Kidney (tissue), 22 donors: ENCODE measurements at places on chromosomes 16 and 17. TPM values are rescaled to one million over a fixed set of nuclear protein-coding genes. Genes with fewer than 3 reads are reported as not detected.

- DNase-seq, result no peak
These were observed 13.3 kb upstream of the CNEP1R1 start for GRCh38 chr16:50011707-50012106.

- peak; percentile 24 for DNase-seq
These were observed 27.9 kb upstream of the HSBP1 start for GRCh38 chr16:83779886-83780285.

DNA sequence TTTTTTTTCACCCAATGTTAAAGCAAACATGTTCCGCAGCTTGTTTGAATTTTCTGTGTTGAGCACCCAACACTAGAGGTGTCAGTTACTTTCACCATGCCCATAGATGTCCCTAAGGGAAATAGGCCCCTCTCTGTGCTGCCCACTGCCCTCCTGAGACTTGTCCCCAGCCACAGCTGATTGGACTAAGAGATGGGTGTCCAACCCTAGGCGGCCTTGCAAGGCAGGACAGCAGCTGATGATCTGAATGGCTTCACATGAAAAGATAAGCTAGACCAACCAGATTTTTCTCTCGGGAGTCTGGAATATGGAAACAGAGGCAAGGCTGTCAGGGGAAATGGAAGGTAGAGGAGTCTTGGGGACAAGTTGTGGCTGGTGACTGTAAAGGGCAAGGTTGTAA, 6.1 kb upstream of the CALB2 start:
- DNase-seq, result no peak

Gene CD79B
- 5.2 TPM for polyA plus RNA-seq

Gene SLC38A8
- 0.30 TPM for polyA plus RNA-seq

Gene NOD2
- 0.22 TPM for polyA plus RNA-seq

DNA sequence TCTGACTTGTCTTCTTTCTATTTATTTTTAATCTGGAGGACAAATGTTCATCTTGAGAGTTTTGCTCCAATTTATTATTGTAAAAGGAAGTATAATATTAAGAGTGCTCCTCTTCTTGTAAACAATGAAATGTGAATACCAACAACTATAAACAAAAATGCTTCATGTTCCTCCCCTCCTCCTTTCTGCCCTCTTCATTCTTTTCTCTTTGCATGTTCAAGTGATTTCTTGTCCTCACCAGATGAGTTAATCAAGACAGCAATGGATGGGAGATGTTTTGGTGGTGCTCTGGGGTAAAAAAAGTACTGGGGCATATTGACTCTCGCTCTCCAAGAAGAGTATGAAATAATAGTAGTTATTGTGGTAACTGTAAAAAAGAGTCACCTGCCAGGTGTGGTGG, 24.3 kb downstream of the ITGB3 start:
- DNase-seq, result no peak

GRCh38 chr17:75442168-75443103, 14.0 kb upstream of the TMEM94 start:
- DNase-seq, result no peak

GRCh38 chr17:57892820-57893595, 43.2 kb upstream of the MRPS23 start:
- DNase-seq, result peak; percentile 94

- DNase-seq, result no peak
These were observed 37.8 kb downstream of the DCUN1D3 start for GRCh38 chr16:20862162-20862960.

Gene TBC1D3H
- not detected for polyA plus RNA-seq

- DNase-seq, result no peak
These were observed 669 bp upstream of the DCTPP1 start for GRCh38 chr16:30430428-30430970.

DNA sequence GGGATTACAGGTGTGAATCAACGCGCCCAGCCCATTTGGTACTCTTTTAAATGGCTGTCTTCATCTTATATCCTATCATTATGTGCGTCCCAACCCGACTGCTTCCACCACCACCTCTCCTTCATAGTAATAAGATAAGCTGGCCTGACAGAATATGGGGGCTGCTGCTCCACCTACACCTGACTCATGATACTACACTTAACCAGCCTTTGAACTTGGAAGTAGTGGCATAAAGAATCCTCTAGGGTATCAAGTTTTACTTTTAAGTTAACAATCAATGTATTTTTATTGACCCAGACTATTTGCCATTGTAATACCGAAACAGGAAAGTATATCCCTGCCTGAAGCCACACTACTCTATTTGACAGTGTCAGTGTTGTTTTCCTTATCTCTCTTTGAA, 18.8 kb downstream of the PDZD9 start:
- no peak for DNase-seq

- DNase-seq, result no peak
These were observed at the start of gene MYH10 for GRCh38 chr17:8630227-8630801. MYH10 (minus strand) TSS chr17:8630725; CDS start chr17:8623246, 7,479 bp downstream.

DNA sequence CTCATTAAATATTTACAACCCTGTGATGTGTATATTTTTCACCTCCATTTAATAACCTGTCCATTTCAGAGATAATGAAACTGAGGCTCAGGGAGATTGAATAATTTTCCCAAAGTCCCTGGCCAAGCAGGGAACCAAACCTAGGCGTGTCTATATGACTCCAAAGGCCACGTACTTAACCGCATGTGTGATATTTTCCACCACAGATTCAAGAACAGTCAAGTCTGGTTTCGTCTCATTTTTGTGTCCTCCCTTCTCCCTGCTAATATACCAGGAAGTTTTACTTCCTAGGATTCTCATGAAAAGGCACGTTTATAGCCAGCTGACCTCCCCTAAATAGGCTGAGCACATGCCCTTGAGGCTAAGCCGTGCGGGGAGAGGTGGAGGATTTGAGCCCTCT, 15.3 kb downstream of the WFIKKN2 start:
- no peak for DNase-seq

Gene GPRC5B
- polyA plus RNA-seq, result 66.3 TPM

DNA sequence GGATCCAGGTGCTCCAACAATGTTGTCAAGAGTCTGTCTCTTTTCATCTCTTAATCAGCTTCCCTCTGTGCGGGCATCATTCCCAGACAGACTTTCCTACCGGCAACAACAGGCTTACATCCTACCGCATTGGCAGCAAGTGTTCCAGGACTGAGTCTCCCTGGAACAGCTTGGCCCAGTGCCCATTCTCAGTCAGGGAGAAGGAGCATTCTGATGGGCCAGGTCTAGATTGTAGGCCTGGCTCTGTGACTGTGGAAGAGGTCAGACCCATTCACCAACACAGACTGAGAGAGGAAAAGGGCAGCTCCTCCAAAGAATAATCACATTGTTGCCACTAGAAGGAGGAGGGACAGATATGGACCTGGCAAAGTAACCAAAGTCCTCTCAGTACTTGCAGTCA, 68.1 kb upstream of the TMEM132E start:
- DNase-seq, result no peak

DNA sequence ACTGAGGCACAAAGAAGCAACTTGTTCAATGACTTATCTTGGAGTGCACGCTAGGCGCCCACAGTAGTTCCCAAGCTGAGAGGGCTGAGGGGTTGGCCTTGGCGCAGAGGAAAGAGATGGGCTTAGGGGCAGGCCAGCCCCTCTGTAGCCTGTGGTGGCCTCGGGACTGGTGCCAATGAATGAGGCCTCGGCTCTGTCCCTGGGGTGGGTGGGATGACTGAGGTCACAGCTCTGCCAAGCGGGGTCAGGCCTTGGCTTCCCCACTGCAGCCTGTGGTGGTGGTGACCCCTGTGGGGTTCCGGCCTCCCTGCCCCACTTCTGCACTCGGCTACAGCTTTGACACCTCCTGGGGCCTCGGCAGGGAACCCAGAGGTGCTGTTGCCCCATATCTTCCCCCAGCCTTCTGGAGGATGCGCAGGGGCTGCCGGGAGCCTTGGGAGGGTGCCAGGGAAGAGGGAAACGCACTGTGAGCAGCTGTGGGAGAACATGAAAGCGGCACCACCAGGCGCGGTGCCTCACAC, 46.0 kb downstream of the BEAN1 start:
- DNase-seq, result no peak

DNA sequence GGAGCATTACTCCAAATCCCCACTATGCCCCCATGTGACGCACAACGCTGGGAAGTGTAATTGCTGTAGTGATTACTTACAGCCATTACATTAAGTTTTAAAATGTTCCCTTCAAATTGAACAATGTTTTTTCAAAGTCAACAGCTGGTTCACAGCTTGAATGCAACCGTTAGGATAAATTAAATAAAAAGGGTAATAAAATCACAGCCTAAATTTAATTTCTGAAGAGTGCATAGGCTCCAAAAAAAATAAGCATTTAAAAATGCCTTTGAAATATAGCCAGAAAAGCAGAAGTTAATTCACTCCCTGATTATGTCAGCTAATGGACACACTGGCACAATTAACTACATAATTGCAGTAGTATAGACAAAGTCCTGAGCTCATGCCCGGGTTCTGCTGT, 50.5 kb upstream of the KDM8 start:
- no peak for DNase-seq
